NCI-H1694 (cell line): ENCODE measurements at places on chromosomes 12 and 14.

GRCh38 chr12:90921536-90921935 is 33.4 kb downstream of the CCER1 start:
- DNase-seq: no peak

- DNase-seq: peak; percentile 13
Measured at GRCh38 chr12:64672925-64673409, 62.7 kb downstream of the RASSF3 start.

DNA sequence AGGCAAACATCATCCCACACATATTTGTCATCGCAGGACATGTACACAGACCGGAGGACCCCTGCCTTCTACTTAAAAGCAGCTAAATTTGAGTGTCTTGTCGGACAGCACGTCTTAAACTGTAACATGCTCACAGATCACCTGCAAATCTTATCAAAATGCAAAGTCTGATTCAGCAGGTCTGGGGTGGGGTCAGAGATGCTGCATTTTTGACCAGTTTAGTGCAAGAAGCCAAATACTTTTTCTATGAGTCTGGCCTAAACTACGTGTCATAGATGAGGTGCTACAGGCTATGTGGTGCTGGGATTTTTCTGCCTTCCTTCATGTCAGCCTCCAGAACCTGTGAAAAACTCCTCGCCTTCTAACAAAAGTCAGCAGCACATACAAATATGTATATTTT is 178.8 kb upstream of the LHX5 start:
- no peak for DNase-seq

DNA sequence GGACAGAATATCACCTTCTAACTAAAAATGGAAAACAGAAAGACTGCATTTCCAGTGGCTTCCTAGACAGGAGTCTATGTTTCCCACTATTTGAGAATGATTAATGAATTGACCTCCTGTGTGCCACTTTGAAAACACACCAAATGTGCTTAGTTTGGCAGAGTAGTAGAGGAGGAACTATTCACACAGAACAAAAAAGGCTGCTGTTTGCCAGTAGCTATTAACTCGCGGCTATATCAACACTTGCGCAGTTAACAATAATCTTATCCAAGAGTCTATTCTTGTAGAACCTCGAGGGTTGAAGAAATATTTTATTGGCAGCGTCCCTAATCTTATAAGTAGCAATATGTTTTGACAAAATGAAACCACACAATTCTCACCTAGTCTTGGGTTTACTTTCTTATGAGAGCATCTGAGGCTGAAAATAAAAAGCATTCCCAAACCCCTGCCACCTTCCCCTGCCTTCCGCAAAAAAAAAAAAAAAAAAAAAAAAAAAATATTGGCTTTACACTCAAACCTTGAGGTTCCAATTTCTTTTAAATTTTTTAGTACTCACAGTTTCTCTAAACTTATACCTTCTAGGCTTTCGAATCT is 127.3 kb upstream of the FLRT2 start:
- no peak for DNase-seq

DNA sequence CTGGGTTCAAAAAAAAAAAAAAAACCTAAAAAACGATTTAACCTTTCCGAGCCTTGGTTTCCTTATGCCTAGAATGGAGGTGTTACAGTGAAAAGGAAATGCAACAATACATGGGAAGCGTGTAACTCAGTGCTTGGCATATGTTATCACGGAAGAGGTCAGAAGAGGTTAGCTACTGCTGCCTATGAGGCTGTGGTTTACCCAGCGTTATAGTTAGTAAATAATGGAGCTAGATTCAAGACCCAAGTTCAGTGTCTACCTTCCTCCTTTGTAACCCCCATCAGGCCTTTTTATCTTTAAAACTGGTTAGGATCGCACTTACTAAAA is 839 bp downstream of the IFT43 start:
- DNase-seq: no peak

DNA sequence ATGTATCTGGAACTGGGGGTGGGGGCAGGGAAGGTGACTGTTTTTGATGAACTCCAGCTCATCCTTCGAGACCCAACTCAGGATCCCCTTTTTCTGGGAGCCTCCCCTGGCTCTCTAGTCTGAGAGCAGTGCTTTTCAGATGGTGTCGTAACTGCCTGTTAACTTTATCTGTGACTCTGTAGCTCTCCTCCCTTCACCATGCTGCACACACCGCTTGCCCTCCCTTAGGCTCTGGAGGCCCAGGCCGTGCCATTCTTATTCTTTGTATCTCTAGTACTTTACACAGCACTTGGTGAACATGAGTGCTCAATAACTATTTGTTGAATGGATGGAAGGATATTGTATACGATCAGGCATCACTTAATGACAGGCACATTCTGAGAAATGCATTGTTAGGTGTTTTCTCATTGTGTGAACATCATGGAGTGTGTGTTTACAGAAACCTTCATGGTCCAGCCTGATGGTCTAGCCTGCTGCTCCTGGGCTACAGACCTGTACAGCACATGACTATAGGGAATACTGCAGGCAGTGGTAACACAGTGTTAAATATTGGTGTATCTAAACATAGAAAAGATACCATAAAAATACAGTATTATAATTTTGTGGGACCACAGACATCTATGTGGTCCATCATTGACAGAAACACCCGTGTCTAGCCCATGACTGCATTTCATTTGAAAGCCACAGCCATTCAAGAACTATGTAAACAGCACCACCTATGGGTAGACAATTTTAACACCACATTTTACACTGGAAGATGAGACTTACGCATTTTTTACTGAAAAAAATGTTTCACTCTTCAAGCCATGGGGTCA is 91.8 kb downstream of the EML1 start:
- peak; percentile 87 for DNase-seq

DNA sequence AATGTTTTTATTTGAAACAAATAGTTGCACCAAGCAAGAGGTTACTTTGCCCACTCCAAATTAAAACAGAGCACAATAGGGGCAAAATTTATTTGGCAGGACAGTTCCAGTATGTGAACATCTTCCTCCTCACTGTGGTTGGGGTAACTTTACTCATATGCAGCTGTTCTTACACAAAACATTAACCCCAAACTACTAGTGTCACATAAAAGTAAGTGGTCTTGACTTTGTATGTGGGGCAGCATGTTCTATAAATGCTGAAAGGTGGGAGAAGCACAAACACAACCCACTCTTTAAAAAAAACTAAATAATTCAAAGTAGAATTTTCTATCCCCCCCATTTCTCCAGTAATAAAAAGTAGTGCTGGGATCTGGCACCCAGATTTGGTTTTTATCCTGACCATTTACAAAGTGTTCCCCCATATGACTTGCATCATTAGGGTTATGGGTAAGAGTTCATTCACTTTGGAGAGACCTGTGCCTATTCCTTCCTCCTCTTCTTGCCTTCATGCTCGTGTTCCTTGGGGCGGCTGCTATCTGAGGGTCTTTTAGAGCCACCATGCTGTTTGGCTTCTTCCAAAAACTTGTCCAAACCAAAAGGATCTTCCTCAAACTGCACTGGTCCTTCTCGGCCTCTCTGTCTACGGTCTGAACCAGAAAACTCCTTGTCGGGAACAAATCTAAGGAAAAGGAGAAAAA is 9.9 kb downstream of the SLIRP start:
- DNase-seq: no peak

DNA sequence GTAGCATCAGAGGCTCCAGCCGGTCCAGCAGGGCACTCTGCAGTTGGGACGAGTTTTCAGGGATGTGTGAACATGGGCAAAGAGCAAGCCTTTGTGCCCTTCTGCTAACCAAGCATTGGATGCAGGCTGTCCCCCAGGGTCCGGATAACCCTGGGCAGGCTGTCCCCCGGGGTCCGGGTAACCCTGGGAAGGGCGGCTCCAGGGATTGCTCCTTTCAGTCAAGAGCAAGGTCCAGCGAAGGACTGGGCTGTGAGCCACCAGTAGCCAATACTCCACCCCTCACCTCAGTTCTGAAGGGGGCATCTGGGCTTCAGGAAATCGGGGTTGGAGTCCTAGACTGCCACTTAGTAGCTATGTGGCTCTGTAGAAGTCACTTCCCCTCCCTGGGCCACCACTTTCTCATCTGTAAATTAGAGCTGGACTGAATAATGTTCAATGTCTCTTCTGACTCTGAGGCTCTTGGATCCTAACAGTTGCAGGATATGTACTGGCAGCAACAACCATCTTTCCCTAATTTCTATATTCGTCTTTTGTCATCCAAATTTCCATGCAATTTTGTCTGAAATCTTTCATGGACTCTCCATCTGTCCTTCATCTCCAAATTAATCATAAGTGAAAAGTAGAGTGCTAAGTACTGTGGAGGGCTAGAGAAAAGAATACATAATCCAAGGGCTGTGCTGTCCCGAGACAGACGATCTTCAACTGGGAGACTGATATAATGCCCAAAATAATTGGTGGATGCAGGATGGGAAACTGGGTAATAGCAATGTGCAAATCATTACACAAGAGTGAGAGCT is 137.4 kb upstream of the NTF3 start:
- DNase-seq: no peak

DNA sequence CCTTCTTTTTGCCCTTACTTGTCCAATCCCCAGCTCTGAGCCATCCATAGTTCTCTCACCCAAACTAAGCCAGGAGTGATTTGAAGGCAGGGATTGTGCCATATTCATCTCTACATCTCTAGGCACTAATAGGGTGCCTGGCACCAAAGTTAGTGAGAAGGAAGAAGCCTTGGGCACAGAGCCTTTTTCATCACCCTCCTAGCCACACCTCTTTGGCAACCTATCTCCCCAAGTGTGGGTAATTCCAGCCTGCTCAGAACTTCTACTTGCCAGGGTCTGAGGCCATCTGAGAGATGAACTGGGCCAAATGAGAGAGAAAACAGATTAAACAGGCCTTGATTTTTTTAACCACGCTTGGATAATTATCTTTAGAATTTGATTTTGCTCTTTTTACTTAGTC is 61.3 kb downstream of the PHLDA1 start:
- DNase-seq: no peak

GRCh38 chr14:87575378-87575777 is 417.6 kb downstream of the GALC start:
- no peak for DNase-seq

DNA sequence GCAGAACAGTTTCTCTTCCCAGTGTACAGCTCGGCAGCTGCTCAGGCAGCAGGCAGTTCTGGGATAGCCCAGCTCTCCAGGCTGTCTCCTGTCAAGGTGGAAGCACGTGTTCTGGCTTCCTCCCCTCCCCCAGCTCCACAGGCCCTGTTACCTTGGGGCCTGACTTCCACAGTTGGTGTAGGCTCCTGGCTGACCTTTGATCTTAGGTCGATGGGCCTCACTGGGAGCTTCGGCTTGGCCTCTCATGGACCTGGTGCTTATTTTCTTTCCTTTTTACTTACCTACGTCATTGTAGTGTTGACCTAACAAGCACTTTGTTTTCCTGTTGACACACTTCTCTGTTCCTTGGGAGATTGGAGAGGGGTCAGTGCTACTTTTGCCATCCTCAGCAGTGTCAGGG is 17.0 kb downstream of the DLST start:
- DNase-seq: no peak

- DNase-seq: no peak
Measured at GRCh38 chr14:22003461-22003860, 329.8 kb upstream of the OR4E1 start.

DNA sequence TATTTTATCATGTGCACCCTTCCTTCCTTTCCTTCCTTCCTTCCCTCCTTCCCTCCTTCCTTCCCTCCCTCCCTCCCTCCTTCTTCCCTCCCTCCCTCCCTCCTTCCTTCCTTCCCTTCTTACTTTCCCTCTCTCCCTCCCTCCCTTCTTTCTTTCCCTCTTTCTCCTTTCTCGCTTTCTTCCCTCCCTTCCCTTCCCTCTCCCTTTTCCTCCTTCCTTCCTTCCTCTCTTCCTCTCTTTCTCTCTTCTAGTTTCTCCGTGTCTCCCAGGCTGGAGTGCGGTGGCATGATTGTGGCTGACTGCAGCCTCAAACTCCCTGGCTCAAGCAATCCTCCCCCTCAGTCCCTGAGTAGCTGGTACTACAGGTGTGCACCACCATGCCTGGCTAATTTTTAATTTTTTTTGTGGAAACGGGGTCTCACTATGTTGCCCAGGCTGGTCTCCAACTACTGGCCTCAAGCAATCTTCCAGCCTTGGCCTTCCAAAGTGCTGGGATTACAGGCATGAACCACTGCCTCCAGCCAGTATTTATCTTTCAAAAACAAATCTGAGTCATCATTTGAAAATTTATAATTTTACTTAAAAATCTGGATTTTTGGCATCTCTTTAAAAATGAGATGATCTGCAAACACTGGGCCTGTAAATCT is 7.8 kb downstream of the C1RL start:
- DNase-seq: no peak

DNA sequence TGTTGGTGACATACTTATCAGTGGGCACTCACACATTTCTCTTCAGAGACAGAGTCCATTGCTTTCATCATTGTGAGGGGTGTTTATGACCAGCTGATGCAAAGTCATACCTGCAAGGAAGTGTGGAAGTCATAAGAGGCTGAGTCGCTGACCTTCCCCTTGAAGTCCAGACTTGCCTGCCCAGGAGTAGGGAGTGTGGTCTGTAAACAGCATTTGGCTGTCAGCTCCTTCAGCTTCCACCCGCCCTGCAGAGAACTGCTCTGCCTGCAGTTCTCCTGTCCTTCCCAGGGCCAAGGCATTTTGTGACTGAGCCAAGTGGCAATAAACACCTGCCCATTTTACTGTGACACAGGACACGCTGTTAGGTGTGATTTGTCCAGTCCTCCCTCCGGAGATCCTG is 801.3 kb downstream of the BCL11B start:
- no peak for DNase-seq

GRCh38 chr14:64947710-64948611 is 5.4 kb upstream of the GPX2 start:
- no peak for DNase-seq

DNA sequence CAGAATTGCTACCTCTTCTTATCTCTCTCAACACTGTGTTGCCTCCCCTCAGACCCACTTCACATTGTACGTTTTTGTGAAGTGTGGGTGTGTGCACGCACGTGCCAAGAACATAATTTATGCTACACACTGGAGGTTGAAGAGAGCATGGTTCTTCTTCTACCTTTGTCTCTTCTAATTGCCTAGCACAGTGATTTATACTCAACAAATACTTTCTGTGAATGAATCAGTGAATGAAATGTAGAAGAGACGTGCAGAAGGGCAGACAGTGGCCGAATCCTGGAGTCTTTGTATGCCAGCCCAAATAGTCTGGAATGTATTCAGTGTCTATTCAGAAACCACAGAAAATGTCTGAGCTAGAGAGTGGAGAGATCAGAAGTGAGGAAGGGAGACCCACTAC is 4.6 kb upstream of the SAMD4A start:
- no peak for DNase-seq

GRCh38 chr14:88049266-88049665 is 44.3 kb downstream of the GPR65 start:
- no peak for DNase-seq

DNA sequence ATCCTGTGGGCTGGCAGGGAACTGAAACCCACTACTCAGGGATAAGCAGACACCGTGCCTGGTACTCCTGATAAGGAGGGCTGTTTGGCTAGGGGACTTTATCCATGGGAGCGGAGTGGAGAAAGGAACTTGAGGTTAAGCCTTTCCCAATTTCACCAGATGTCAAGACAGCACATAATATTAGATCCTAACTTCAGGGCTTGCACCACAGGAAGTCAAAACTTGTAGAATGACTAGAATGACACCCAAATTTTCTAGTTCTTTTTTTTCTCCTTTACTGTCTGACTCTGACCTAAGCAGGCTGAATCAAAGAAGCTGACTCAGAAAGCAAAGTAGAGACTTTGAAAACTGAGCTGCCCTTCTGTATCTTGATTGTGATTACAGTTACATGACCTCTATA is 7.1 kb upstream of the CGRRF1 start:
- no peak for DNase-seq
